H7 (cell line): ENCODE measurements at places on chromosomes 13 and 19.

DNA sequence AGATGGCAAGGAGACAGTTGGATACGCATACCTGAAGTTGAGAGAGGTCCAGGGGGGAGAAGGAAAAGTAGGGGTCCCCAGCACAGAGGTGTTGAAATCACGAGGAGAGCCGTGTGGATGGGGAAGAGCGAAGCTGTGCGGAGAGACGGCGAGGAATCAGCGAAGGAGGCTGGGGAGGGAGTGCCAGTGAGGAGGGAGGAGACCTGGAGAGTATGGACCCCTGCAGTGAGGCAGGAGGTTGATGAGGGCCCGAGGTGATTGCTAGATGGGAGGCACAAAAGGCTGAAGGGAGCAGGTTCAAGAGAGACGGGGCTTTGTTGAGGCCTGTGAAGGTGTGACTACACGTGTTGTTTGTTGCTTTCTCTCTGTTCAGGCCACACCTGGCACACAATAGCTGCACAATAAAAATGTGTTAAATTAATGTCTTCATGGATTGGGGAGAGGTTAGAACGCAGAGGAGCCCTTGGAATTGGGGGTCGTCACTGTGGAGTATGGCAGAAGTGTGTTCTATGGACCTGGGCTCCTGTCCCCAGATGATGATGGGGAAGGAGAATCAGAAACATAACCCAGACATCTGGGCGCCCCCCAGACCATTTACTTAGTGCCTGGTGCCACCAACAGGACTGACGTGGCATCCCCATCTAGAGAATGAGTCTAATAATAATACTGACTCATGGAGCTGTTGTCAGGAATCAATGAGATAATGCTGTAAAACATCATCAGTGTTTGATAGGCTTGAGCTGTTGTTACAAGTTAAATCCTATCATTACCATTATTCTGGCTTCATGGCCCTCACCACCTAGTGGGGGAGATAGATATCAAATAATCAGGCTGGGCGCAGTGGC lies 137.5 kb downstream of the SIPA1L3 start:
- DNase-seq: peak; percentile 65

GRCh38 chr19:45884682-45885555 lies 1.0 kb downstream of the IRF2BP1 start:
- peak; percentile 82 for DNase-seq

DNA sequence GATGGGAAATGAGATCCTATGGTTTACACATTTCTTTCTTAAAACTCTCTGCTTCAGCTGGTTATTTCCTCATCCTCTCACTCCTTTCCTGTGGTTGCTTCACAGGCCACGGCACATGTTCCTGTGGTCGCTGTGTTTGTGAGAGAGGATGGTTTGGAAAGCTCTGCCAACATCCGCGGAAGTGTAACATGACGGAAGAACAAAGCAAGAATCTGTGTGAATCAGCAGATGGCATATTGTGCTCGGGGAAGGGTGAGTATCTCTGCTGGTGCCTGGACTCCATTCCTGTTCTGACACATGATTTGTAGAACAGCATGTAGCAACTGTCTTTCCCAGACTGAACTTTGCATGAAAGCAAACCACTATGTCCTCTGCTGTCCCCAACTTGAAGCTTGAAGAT lies 254.2 kb downstream of the ITGBL1 start:
- no peak for DNase-seq

- DNase-seq: peak; percentile 35
Measured at GRCh38 chr13:44396701-44397580, 23.3 kb downstream of the SERP2 start.

DNA sequence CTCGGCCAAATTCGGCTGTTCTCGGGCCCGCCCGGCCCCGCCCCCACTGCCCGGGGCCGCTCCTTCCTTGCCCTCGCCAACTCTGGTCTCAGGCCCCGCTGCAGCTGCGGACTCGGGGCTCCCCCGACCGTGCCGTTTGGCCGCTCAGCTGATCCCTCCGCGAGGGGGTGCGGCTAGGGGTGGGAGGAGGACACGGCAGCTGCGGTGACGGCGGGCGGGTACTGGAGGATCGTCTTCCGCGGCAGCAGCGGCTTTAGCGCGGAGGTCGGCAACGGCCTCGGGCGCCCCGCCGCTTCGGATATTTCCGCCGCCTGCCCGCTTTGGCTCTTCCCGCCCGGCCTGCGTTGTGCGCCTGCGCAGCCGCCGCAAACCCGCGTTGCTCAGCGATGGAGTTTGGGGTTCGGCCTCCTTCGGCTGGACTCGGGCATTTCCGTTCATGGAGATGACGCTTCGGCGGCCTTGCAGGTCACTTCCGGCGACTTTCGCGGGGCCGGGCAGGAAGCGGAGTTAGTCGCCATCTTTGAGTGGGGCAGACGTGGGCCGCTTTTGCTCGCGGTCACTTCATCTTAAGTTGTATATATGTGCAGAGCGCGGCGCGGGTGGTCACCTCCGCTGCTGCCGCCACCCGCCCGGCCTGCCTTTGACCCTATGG lies 338 bp upstream of the UBE2M start:
- peak; percentile 98 for DNase-seq

DNA sequence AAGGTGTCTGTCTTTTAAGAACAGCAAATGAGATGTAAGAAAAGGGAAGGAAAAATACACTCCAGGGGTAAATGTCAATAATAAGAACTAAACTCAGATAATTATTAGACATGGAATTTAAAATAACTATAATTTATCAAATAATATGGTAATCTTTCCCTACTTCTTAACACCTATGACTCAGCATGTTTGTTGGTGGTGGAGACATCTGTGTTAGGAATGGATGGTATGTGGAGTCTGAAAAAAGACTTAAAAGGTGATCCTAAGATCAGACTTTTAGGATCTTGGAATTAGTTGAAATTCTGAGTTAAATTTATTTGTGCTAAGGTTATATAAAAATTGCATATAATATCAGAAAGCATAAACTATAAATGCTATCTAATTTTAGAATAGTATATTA lies 915.1 kb downstream of the SLITRK5 start:
- DNase-seq: no peak

DNA sequence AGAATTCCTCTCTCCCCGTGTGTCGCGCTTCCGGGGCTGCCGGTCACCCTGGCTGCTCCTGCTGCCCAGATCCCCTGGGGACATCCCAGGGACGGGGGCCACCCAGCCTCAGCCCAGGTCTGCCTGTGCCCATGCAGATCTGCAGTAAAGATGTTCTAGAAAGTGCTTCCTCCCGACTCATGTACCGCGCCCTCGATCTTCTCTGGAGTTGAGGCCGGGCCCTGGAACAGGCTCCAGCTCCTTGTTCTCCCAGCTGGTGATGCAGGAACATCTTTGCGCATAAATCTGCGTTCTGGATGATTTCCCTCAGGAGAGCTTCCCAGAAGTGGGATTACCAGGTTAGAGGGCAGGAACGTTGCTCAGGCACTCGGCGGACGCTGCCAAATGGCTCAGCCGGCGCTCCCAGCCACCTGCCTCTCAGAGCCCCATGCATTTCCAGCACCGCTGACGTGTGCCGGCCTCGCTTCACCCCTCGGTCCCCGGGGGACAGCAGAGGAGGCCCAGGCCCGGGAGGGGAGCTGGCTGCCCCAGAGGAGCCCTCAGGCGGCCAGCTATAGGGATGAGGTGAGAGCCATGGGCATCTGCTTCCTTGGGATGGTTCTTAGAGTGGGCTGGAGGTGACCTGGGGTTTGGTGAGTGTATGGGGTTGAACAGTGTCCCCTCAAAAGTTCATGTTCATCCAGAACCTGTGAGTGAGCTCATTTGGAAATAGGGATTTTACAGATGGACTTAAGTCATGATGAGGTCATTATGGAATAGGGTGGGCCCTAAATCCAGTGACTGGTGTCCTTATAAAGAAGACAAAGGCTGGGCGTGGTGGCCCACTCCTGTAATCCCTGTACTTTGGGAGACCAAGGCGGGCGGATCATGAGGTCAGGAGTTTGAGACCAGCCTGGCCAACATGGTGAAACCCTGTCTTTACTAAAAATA lies 42.6 kb downstream of the CRTC1 start:
- peak; percentile 56 for DNase-seq

DNA sequence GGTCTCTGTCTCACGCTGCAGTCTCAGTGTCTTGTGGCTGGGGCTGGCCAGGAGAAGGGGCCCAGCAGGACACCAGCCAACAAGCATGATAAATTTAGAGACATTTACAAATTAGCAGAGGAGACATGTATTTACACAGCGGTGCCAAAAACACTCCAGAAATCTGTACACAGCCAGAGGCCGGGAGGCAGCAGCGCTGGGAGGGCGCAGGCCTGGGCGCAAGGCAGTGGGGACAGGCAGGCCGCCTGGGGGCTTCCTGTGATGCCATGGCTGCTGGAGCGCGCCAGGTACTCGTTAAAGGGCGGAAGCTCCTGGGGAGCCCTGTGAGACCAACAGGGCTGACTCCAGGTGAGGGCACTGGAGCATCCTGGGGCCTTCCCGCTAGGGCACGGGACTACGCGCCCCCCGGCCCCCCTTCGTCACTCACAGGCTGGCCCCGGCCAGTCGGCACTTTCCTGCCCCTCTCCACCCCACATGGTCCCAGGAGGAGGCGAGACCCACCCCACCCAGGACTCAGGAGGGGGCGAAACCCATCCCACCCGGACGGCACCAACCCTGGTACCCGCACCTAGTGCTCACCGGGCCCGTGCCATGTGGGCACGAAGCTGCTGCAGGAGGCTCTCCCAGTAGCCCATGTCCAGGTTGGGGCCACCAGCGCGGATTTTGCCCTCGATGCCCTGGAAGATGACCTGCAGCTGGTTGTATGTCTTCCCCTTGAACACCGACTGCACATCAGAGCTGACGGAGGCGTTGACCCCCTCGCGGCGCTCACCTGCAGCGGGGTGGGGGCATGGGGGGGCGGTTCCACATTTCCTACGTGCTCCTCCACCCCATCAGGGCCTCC lies 7.4 kb upstream of the TBXA2R start:
- no peak for DNase-seq

GRCh38 chr13:54165581-54166215 lies 1137.1 kb downstream of the OLFM4 start:
- no peak for DNase-seq

GRCh38 chr19:58509731-58510083 lies 2.1 kb downstream of the SLC27A5 start:
- no peak for DNase-seq

- no peak for DNase-seq
Measured at GRCh38 chr13:111667757-111668156, 347.3 kb downstream of the TEX29 start.

DNA sequence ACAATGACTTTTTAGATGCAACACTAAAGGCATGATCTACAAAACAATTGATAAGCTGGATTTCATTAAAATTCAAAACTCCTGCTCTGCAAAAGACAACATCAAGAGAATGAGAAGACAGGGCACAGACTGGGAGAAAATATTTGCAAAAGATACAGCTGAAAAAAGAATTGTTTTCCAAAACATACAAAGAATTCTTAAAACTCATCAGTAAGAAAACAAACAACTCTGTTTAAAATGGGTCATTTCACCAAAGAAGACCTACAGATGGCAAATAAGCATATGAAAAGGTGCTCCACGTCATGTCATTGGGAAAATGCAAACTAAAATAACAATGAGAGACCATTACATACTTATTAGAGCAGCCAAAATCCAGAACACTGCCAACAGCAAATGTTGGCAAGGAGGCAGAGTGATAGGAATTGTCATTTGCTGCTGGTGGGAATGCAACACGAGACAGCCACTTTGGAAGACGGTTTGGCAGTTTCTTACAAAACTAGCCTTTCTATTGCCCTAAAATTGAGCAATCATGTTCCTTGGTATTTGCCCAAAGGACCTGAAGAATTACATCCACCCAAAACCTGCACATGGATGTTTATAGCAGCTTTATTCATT lies 39.2 kb downstream of the FLT1 start:
- peak; percentile 23 for DNase-seq

- DNase-seq: peak; percentile 10
Measured at GRCh38 chr19:37218592-37218935, 550 bp downstream of the ZNF383 start.

GRCh38 chr19:50425581-50425980 lies 6.8 kb downstream of the SPIB start:
- no peak for DNase-seq

DNA sequence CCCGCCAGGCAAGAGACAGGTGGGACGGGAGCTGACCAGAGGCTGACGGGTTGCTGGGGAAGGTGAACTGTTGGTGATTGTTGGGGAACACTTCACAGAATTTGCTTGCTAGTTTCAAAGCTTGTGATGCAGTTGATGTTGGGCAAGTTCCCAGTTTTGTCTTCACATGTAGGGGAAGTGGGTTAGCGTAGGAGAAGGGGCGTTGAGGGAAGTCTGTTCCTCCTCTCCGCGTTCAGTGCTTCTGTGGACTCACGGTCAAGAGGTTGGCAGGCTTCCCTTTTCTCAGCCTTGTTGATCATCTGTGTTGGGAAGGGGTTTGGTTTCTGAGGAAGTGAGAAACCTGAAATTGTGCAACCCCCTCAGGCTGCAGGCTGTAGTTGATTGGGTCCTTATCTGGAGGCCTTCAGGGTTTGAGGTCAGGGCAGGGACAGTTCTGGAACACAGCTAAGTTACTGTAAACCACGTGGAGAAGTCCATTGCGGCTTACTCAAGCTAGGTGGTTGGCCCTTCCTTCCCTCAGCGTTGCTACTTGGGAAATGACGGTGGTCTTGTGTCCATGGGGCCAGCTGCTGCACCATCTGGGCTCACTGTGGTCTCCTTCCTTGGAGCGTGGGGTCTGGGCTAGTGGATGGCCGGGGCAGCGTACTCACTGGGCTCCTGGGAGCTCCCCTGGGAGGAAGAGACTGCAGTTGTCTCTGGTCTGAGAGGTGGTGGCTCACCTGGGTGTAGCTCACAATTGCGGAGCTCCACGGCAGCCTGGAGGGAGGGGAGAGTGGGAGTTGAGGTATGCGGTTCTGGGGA lies 7.5 kb downstream of the RPS9 start:
- peak; percentile 64 for DNase-seq

DNA sequence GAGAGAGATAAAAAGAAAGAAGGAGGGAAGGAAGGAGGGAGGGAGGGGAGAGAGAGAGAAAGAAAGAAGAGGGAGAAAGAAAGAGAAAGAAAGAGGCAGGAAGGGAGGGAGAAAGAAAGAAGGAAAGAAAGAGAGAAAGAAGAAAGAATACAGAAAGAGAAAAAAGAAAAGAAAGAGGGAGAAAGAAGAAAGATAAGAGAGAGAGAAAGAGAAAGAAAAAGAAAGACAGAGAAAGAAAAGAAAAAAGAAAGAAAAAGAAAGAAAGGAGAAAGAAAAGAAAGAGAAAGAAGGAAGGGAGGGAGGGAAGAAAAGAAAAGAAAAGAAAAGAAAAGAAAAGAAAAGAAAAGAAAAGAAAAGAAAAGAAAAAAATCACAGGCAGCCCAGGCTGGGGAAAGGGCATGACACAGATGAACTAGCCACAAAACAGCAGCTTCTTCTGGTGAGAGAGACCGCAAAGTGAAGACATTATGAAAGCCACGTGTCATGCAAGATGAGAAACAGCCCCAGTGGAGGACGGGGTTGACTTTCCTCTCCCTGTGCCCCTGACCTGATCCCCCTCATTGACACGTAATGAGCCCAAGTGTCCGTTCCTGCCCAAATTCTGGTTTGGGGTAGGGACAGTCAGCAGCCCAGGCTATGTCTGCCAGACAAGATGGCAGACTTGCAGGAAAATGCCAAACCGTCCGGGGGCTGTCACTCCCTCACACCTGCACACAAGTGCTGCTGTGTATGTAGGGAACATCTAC lies 102.1 kb downstream of the INSR start:
- no peak for DNase-seq

DNA sequence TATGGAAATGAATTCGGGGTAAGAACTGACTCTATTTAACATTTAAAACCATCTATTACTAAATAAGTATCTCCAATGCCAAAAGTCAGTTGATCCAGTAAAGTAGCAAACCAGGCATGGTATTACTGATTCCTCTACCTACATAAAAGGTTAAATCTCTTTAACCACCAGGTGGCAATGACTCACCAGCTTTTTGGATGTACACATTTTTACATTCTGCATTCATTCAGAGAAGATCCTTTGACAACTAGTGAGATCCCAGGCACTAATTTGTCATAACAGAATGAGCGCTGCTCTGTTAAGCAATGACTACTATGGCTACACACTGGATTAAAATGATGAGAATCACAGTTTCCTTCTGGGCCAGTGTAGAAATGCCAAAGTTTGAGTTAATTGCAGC lies 329.8 kb upstream of the GPC6 start:
- peak; percentile 0 for DNase-seq
